ENCODE measurements at places on chromosomes 7 and 10.

DNA sequence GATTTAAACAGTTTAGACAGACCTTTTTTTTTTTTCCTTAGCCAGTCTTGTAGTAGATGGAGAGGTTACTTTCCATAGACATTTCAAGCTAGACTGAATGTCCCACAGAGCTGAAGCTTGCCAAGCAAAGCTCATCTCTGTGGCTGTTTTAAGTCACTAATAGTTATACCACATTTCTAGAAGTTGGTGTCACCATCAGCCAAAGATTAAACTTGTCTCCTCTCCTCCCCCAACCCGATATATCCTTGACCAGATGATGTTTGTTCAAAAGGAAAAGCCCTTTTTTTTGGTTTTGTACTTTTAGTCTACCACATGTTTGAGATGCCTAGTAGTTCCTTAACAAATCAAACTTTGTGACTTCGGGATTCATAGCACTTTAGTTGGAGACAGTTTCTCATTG is 66.1 kb downstream of the ADD3 start:
- no peak for DNase-seq

GRCh38 chr10:29389493-29389892 is 100.6 kb downstream of the LYZL1 start:
- DNase-seq = no peak

DNA sequence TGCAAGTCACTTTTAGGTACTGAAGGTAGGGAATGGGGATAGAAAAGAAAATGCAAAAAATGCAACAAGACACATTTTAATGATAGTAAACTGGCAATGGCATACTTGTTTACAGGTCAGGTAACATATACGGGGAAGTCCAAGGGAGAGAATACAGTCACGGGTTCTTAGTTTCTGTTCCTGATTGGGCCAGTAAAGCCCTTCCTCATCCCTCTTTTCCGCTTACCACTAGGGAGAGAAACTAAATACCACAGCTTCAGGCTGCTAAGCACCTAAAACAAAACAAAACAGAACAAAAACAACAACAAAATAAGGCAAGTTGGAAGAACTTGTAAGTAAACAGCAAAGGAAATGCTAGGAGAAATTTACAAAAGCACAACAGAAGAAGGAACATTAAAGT is 65.2 kb upstream of the OGDHL start:
- no peak for DNase-seq

GRCh38 chr10:71575451-71575850 is 144.1 kb downstream of the C10orf105 start:
- DNase-seq = no peak

DNA sequence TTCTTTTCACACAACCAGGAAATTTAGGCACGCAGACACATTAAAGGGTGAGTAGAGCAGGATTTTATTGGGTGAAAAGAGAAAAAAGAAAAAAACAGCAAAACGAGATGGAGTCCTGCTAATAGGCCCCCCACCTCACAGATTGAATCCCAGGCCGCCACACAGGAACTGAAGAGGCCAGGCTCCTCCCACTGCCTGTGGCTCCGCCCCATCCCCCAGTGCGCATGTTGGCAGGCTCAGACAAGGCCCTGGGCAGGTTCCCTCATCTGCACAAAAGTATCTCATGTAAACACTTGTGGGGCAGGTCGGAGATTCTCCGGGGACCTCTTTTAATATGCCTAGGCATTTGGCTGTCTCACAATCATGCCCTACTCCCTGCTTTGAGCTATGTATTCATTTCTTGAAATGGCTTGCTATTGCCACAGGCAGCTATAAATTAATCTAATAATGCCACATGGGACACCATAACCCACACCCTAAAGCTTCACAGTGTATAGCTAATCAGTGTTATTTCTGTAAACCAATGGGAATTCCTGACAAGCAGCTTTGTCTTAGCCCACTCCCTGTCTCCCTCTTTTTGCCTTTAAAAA is 76.2 kb upstream of the KIF5B start:
- DNase-seq = no peak

- no peak for DNase-seq
These were observed 54.6 kb downstream of the ZNF783 start for GRCh38 chr7:149316606-149317005.
